ENCODE measurements at places on chromosomes 2 and 18.

GRCh38 chr18:74651327-74652128 is 53.9 kb downstream of the ZNF407 start:
- DNase-seq, result no peak

GRCh38 chr2:235052514-235053354 is 100.9 kb downstream of the SH3BP4 start:
- no peak for DNase-seq

DNA sequence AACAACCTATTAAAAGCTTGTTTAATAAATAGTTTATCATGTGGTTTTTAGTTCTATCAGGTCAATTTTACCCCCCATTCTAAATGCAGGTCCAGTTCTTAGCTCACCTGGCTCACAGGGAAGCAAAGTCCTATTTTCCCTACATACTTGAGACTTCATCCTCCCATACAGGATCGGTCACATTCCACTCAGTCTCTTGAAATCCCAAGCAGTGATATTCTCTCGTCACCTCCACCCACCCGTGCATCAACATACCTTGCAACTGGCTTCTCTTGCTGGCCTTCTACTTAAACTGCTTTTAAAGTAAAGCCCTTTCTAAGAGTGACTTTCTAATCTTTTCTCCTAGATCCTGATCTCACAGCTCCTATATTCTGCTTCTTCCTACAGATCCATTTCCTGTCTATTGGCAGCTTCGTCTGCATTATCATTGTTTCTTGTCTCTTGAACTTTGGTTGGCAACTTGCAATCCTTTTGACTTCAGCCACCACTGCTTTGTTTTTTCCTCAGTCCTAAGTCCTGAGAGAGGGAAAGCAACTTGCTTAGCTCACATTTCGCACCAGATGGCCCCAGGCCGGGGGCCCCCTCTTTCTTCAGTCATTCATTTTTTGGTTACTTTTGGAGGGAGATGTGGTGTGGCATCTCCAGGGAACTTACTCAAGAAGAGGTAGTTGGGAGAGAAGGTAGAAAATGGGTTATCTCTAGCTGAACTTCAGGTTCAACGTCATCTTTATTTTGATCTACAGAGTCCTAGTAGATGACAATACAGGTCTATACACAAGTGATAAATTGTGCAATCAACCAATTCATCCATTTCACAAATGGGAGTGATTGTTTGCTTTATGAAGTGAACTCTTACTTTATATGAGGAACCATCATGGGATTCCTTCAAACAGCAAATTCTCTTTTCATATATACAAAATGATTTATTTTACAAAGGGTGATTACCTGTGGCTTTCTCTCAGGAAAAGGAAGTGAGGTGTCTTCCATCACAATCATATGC is 23.9 kb upstream of the NCOA1 start:
- no peak for DNase-seq

DNA sequence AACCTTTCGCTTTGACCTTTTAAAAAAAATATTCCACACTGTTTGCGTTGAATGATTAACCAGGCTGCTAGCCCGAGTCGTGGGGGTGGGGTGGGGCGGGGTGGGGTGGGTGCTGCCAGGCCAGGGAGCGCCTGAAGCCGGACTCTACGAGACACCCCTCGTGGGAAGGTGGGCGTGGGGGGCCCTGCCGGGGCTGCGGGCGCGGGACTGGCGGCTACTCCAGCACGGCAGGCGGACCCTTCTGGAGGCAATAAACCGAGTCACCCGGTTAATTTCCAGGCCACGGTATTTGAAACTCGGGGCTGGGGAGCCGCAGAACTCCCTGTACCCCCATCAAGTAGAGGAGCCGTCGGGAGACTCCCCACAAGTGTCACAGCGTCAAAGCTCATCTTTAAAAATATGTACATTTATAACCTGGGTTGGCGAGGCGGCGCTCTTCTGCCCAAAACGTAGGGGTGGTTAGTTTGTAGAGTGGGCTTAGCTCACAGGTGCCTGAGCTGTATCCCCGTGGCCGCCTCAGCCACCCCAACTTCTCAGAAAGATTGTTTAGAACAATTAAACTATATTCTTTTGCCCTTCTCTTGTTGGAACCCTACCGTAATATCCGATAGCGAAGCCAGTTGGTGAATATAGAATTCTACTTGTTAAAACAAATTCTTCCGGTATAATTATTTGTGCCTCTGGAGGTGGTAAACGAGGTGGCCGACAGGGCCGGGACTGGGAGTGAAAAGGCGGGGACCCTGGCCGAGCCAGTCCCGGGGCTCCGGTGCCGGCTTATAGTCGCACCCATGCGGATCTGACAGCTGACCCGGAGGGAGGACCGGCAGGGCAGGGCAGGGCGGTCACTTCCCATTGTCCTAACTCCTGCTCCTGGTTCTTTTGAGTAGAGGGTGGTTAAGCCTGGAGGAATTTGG is 1.4 kb downstream of the B3GNT2 start:
- no peak for DNase-seq

- no peak for DNase-seq
Observed at GRCh38 chr2:133821107-133821760, 253.0 kb upstream of the NCKAP5 start.

GRCh38 chr2:233832869-233833311 is 21.4 kb downstream of the HJURP start:
- DNase-seq, result no peak

DNA sequence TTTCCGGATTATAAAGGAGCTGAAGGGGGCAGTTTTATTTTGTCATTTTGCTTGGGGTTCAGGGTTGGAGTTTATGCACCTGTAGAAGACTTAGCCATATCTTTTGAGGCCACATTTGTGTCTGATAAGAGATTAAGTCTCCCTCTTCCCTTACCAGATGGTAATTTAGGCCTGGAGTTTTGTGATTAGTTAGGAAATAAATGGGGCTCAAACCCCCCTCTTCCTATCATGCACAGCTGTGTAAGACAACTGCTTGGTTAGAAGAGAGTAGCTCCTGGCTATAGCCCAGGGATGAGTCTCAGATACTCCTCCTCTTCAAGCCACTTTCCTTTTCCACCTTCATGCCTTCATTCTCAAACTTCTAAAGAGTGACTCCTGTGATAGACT is 802 bp upstream of the SAP130 start:
- DNase-seq, result no peak

DNA sequence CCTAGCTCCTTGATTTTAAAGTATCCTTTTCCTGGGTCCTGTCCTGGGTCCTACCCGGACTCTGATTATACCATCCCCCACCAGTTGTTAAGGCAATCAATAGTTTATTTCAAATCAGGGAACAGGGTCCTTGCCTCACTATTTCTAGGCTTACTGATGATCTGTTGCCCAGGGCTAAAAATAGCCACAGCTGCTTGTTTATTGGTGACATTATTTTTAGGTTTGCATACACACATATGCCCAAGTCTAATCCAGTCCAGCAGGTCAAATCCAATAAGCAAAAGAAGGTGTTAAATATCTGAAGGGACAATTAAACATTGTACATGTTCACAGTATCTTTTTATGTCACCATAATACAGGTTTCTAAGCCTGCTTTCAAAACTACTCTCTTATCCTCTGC is 66.0 kb downstream of the RAB10 start:
- no peak for DNase-seq

GRCh38 chr2:1060372-1060771 is 109.7 kb downstream of the SNTG2 start:
- DNase-seq, result no peak

- DNase-seq, result no peak
Observed at GRCh38 chr18:72823345-72823744, 44.4 kb downstream of the NETO1 start.

DNA sequence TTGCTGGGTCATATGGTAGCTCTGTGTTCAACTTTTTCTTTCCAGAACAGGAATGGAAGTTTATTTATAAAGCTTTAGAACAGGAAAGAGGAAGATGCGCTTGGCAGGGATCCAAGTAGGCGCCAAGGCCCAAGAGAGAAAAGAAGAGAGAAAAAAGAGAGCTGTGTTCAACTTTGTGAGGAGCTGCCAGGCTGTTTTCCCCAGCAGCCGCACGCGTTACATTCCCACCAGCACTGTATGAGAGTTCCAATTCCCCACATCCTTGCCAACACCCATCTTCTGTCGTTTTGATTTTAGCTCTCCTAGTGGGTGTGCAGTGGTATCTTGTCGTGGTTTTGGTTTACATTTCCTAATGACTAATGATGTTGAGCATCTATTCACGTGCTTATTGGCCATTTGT is 51.4 kb downstream of the KCNF1 start:
- DNase-seq, result no peak

All from stimulated activated CD4-positive, alpha-beta T cell treated with anti-CD3 and anti-CD28 coated beads, TNF-alpha, amount 100 ng/mL, for 4 hours (primary cell).